ENCODE measurements at places on chromosomes 3 and 15.

GRCh38 chr15:83690676-83691075 is 36.8 kb downstream of the ADAMTSL3 start:
- no peak for DNase-seq

- DNase-seq: no peak
Measured at GRCh38 chr3:127250032-127250431, 37.8 kb downstream of the PRR20G start.

- DNase-seq: no peak
Measured at GRCh38 chr3:127789051-127789450, 33.3 kb downstream of the MGLL start.

- DNase-seq: no peak
Measured at GRCh38 chr3:55937301-55937700, 450.2 kb upstream of the WNT5A start.

GRCh38 chr3:28125342-28125741 is 116.1 kb upstream of the CMC1 start:
- no peak for DNase-seq

- DNase-seq: peak; percentile 52
Measured at GRCh38 chr15:91302588-91303439, 202.8 kb downstream of the SV2B start.

DNA sequence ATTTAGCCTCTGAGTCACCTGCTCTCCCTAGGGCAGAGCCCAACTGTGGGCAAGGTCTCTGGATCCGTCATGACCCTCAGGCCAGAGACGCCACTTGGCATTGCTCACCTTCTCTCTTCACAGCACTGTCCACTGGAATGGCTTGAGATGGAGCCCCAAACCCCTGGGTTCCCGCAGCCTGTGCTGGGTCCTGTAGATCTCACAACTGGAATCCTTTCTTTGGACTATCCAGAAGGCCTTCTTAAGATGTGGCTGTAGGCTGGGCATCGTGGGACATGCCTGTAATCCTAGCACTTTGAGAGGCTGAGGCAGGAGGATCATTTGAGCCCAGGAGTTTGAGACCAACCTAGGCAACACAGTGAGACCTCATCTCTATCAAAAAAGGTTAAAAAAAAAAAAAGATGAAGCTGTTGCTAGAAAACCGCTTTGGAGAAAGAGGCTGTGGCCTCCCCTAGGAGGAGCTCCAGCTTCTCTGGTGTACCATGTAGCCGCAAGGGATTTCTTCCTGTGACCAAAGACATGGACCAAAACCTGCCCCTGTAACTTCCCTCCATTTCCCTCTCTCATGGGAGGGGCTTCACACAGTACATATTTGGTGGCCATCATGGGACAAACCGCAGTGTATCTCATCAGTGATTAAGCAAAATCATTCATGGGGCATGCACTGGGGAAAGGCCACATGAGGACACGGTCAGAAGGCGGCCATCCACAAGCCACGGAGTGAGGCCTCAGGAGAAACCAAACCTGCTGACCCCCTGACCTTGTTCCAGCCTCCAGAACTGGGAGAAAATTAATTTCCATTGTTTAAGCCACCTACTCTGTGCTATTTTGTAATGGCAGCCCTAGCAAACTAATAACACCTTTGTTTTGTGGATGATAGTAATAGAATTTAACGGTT is 23.3 kb upstream of the BUB1B start:
- DNase-seq: no peak

DNA sequence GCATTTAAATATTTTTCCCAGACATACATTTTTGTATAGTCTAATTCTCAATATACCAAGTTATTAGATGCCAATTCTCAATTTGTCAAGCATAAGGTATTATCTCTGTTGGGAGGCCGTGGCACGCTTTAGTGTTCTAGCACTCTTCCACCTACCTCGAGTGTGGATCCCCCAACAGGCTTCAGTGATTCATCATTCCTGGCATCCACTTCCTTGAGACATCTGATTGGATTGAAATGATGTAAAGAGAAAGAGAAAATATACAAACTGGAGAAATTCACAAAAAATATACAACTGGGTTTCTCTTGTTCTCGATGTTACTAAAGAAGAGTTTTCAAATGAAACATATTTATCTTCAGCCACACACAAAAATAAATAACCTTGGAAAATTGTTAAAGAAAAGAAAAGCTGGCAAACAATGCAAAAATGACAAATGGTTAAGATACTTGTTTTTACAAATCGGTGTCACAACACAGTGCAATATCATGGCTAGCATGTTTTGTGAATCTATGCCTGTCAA is 218.0 kb upstream of the CDIN1 start:
- DNase-seq: no peak

DNA sequence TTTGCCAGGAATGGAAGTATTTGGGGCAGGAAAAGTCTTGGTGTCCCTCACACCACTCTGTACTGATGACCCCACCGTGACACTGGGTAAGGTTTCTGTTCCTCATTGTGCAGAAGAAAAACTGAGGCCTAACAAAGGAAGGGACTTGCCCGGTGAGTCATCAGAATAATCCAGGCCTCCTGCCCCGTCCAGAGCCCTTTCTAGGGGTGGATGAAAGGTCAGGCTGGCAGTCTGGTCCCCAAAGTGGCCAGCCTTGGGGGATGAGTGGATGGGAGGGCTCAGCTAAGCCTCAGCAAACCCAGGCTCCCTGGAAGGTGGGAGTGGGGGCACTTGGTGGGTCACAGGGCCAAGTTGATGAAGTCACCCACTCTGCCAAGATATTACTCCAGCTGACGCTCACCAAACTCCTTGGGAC is 2.3 kb upstream of the DNAH1 start:
- no peak for DNase-seq

DNA sequence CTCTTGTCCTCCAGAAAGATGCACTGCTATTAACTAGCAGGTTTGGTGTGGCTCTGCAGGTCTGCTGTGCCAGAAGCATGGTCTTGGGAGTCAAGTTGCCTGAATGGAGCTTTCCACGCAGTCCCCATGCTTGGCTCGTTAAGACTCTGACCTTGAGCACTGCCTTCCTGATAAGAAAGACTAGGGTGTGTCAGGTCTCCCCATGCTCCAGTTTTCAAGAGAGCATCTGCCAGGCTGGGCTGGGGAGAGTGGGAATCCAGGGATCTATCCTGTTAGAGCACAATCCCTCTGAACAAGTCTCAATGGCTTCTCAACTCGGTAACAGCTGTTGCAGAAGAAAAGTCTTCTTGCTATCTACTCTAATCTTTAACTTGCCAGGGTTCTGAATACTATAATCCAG is 98.2 kb downstream of the TJP1 start:
- no peak for DNase-seq

DNA sequence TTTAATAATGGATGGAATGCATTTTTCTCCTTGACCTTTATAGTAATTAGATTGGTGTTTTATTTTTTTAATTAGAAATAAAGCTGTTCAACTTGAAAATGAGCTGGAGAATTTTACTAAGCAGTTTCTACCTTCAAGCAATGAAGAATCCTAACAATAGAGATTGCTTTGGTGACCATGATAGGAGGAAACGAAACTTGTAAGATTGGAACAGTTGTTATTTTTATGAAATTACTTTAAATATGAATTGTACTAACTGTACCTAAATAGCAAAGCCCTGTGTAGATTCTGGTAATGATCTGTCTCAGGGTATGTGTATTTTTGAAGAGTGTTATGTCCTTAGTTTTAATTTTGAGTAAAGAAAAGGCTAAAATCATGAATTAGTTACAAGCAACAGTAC is 44.4 kb downstream of the MFN1 start:
- DNase-seq: no peak

GRCh38 chr3:115831864-115832263 is 208.6 kb downstream of the GAP43 start:
- DNase-seq: no peak

DNA sequence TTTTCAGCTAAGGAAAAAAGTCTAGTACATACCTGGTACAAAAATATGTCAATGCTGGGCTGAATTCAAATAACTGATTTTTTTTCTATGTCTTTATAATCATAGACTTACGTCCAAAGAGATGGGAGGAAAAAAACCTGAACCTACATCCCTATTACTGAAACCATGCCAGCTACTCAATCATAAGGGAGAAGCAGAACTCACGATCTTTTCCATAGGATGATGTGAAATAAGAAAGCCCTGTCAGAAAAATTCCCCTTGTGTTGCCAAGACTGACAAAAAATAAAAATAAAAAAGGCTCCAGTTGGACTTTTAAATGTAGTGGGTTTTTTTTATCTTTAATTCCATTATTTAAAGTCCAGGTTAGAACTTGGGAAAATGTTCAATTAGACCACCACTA is 3.3 kb downstream of the MSL2 start:
- peak; percentile 7 for DNase-seq

DNA sequence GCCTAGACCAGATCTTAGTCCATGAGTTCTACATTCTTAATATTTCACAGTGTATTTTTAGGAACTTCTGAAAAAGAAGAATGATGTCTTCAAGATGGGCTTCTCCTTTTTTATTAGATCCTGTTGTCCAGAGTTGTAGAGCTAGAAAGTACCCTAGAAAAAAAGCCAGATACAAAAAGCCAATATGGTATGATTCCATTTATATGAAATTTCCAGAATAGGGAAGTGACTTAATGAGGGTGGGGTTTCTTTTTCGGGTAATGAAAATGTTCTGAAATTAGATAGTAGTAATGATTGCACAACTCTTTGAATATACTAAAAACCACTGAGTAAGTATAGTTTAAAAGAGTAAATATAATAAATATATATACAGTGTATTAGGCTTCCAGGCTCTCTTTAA is 116.9 kb downstream of the NFKBIZ start:
- no peak for DNase-seq

- no peak for DNase-seq
Measured at GRCh38 chr3:122536632-122537001, 21.9 kb upstream of the KPNA1 start.

DNA sequence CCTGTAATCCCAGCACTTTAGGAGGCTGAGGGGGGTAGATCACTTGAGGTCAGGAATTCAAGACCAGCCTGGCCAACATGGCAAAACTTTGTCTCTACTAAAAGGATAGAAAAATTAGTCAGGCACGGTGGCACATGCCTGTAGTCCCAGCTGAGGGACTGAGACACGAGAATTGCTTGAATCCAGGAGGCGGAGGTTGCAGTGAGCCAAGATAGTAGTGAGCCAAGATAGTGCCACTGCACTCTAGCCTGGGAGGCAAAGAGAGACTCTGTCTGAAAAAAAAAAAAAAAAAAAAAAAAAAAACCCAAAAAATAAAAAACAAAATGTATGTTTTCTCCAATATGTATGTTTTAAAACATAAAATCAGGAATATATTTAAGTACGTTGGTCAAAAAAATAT is 16.3 kb downstream of the TARS3 start:
- no peak for DNase-seq

DNA sequence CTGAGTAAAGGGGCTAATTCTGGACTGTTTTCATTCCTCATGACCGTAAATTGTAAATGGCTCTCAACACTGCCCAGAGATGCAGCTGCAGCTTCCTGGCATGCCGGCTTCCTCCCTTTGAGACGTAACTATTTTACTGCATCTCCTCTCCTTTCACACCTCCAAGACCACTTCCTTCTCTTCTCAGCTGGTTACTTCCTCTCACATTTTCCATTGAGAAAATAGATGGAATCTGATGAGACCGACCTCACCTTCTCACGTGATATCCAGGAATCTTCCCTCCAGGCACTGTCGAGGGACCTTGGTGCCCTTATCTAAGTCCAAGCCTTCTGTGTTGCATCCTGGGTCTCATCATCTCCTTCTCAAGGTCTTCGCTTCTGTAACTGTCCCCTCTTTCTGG is 12.7 kb downstream of the LYSMD4 start:
- DNase-seq: no peak

DNA sequence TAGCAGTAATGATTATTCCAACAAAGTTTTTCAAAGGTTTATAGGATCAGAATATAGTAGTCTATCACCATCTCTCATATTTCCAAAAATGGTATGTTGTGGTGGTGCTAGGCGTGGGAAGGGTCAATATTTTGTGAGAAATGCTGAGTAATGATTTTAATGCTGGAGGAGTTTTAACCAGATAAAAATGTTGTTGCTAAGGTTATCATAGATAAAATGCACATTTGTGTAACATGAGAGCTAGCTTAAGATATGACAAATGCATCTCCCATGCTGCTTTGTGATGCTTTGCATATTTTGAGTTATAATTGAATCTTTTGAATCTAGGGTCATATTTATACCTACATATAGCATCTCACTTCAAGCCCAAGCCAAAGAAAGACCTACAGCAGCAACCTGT is 103.9 kb upstream of the ROBO1 start:
- no peak for DNase-seq

- no peak for DNase-seq
Measured at GRCh38 chr3:99332276-99332675, 306.1 kb upstream of the COL8A1 start.

DNA sequence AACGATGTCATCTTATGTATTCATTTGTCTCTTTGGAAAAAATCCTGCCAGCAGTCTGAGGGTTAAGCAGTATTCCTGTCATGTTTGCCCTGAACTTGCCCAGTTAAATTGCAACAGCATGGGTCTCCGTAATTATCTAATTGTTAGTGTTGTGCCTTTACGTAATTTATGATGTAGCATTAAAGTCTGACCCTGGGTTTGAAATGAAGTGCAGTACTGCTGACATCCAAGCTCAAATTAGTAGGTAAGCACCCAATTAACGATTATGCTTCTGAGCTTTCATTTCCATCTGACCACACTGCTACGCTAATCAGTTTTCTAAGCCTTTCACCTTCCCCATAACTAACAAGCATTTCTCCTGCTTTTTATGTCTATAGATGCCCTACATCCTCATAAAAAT is 241.8 kb downstream of the ARRDC4 start:
- no peak for DNase-seq

GRCh38 chr3:45127130-45127822 is 18.9 kb downstream of the CDCP1 start:
- no peak for DNase-seq

DNA sequence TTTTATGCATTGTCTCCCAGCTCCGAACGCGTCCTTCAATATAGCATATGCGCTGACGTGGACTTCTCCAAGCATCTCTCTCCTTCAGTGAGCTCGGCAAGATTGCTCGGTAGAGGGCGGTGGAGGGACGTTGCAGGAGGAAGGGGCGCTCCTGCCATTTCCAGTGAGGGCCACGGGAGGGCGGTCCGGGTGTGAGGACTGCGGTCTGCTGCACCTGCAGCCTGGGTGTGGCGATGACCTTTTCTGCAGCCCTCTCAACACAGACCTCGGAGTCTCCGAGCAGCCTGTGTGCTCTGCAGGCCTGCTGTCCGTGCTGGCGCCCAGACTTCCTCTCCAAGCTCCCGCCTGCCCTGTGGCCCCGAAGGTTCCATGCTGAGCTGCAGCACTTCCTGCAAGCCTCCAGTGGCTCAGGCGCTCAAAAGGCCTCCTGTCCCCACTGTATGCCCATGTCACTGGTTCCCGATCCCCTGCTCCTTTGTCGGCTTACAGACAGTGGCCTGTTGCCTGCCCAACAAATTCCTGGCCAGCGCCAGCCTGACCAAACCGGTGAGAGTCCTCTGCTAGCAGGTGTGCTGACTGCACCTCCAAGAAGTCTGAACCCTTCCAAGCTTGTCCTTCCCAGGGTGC is 8.9 kb upstream of the RTP3 start:
- no peak for DNase-seq

GRCh38 chr3:10348404-10348721 is 27.5 kb upstream of the SEC13 start:
- no peak for DNase-seq

All from NCI-H446 treated with DMSO at 0.1 percent for 48 hours (cell line).